Myocyte (in vitro differentiated cells): ENCODE measurements at places on chromosomes 6 and 20. TPM values are rescaled to one million over a fixed set of nuclear protein-coding genes. Genes with fewer than 3 reads are reported as not detected.

SYNDIG1 gene
- not detected in 2 replicates for total RNA-seq

PDRG1 gene
- 7.8 and 7.9 TPM in 2 replicates for total RNA-seq

PAX1 gene
- not detected in 2 replicates for total RNA-seq

DNA sequence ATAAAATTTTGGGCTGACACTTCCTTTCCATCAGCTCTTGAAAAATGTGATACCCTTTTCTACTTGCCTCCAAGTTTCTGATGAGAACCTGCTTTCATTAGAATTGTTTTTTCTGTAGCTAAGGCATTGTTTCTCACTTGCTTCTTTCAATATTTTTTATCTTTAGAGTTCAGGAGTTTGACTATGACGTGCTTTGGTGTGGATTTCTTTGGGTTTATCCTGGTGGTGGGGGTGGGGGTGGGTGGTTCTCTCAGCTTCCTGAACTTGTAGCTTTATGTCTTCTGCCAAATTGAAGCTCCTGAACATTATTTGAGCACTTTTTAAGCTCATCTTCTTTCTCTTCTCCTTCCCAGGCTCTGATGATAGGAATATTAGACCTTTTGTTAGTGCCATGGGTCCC, 11.4 kb downstream of the ZNF831 start:
- no peak for DNase-seq

DNA sequence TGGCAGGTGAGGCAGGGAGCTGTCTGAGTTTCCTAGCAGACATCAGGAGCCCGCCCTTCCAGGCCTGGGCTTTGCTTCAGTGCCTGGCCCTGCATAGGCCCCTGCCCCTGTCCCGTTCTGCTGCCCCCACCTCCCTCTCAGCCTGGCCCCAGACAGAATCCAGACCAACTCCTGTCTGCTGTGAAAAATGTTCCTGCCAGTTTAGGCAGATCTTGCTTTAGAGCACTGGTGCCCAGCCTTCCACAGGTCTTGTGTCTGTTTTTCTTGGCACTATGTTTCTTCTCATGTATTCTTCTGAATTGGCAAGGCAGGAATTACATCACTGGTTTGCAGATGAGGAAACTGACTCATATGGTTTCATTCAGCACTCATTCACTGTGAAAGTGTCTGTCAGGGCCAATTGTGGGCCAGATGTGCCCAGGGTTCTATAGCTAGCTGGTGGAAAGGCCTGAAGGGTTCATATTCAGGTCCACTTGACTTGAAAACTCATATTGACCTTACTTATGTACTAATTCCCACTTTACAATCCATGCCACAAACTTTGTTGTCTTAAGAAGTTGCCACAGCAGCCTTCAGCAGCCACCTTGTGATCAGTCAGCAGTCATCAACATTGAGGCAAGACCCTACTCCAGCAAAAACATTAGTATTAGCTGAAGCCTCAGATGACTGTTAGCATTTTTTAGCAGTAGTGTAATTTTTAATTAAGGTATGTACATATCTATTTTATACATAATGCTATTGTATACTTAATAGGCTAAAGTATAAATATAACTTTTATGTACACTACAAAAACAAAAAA, 40.5 kb downstream of the HLA-F start:
- peak; percentile 13 for DNase-seq

DNA sequence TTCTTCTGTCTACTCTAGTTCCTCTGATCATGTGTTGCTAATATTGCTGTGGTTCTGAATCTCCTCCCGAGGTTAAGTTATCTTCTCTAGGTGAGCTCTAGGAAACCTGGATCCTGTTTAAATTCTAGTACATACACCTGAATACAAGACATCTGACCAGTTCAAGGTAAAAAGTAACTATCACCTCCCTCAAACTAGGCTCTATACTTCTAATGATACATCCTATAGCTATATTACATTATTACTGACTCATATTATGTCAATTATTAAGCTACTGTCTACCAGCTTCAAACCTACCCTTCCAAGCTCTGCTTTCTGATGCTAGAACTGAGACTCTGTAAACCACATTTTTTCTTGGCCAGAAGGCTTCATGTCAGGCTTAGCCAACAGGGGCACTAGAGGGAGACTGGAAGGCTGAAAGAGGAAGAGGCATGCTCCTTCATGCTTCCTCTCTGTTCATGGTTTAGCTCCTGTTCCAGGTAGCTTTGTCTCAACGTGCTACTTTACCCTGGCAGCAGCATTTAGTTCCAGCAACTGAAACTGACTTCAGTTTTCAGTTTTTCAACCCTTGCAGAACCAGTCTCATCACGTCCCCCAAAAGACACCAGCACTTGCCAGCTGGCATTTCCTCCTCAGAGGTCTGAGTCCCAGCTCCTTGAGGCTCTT, 148.4 kb upstream of the TOP1 start:
- no peak for DNase-seq

CRYBG1 gene
- total RNA-seq = 2.2 and 5.5 TPM in 2 replicates

SAMD3 gene
- total RNA-seq = not detected in 2 replicates

- peak; percentile 57 for DNase-seq
Observed at GRCh38 chr6:148455225-148455624, 112.6 kb downstream of the SASH1 start.

GRCh38 chr20:62496568-62497218, 20.9 kb upstream of the GATA5 start:
- DNase-seq = no peak

SLC17A1 gene
- not detected in 2 replicates for total RNA-seq

- DNase-seq = no peak
Observed at GRCh38 chr20:40893610-40894236, 134.9 kb upstream of the TOP1 start.

TUBB gene
- 562 and 698 TPM in 2 replicates for total RNA-seq

- no peak for DNase-seq
Observed at GRCh38 chr6:41455818-41456217, 90.4 kb upstream of the FOXP4 start.

GRCh38 chr6:42316981-42317380, 99.3 kb upstream of the MRPS10 start:
- DNase-seq = no peak

GRCh38 chr6:52726741-52727535, 36.3 kb downstream of the GSTA2 start:
- no peak for DNase-seq

DNA sequence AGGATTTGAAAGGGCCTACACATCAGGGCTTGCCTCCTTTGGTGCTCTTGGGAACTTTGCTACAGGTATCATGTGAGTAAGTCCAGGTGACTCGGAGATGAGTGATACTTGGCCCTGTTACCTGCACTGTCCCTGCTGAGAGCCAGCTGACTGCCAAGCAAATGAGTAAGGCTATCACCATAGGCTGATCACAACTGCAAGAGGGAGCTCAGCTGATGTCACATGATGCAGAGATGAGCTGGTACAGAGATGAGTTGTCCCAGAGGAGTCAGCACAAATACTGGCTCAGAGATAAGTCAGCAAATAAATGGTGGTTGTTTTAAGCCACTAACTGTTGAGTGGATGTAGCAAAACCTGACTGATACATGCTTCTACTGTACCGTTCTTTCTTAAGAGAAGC, 41.4 kb downstream of the LAMP5 start:
- DNase-seq = no peak

DNA sequence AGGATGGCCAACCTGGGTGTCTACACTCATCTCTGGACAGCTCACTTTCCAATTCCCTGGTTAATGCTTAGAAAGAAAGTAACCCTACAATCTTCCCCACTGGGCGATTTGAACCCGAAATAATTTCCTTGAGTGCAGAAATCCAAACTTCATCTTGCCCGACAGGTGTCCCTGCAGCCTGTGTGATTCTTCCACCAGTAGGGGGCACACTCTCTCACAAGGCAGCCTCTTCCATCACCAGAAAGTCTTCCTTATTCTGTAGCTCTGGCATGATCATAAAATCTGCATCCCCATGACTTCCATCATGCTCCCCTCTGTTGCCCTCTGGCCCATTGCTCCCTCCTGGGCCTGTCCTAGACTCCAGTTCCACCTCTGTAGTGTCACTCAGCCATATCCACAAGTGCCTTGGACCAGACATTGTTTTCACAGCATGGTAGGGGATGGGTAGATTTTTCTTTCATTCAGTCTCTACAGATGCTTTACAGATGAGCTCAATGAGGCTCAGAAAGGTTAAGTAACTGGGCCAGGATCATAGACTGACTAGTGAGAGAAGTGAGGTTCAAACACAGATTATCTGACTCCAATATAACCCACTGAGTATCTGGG, 170.4 kb upstream of the SPTLC3 start:
- no peak for DNase-seq

PRELID3B gene
- total RNA-seq = 68.3 and 74.2 TPM in 2 replicates

SERPINB1 gene
- 19.3 and 33.5 TPM in 2 replicates for total RNA-seq

DNA sequence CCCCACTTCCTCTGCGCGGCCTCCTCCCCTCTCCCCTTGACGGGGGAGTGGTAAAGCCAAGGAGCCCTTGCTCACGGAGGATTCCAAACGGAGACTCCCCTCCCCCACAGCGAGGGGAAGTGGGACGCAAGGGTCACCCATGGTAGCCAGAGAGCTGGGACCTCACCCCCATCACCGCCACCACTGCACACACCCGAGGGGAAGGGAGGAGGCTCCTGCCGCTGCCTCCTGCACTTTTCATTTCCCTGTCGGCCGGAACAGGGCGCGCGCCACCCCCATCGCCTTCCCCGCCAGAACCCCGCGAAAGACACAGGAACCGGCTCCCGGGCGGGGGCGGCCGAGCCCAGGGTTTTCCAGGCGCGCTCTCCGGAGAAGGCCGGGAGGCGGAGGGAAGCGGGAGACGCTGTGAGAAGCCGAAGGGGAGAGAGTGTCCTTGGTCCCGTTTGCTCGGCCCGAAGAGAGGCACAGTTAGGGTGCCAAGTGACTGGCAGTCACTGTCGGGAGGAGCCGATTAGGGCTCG, 789 bp downstream of the CCND3 start:
- DNase-seq = peak; percentile 49

GRCh38 chr6:157638779-157639178, 184.3 kb upstream of the SNX9 start:
- no peak for DNase-seq

DNA sequence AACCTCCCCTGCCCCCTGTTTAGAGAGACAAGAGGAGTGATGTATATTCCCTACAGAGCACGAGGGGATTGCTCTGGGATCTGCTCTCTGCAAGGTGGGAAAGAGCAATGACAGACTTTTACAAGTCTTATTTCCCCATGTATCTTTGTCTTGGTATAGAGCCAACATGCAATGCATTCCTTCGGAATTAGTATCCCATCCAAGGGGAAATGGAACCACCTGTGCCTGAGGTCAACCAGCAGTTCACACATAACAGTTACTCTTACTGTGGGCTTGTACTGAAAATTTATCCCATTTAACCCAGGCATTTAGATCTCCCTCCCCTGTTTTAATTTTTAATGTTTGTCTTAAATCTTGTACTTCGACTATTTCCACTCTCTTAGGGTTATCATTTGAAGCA, 250.4 kb downstream of the C6orf118 start:
- DNase-seq = peak; percentile 78

GRCh38 chr6:129453073-129453472, 256.9 kb downstream of the ARHGAP18 start:
- no peak for DNase-seq

- no peak for DNase-seq
Observed at GRCh38 chr20:58603721-58604120, 47.4 kb upstream of the STX16 start.

RFX6 gene
- not detected in 2 replicates for total RNA-seq

GNRH2 gene
- not detected in 2 replicates for total RNA-seq

WFDC12 gene
- total RNA-seq = not detected in 2 replicates

DNA sequence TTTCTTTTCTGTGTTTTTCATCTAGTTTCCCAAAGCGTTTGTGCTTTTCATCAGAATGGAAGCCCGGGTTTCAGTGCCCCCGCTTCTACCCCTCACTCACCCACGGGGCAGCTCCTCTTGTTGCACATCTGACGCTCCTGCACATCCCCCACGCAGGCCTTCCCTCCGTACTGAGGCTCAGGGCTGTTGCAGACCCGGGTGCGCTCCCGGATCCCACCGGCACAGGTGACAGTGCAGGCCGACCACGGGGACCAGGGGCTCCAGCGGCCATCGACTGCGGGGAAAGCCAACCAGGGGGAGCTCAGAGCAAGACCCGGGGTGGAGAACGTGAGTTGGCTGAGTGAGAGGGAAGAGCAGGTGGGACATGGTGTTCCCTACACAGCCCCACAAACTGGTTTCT, 19.0 kb downstream of the THBS2 start:
- DNase-seq = no peak

COL10A1 gene
- 1.9 and 2.8 TPM in 2 replicates for total RNA-seq

DNA sequence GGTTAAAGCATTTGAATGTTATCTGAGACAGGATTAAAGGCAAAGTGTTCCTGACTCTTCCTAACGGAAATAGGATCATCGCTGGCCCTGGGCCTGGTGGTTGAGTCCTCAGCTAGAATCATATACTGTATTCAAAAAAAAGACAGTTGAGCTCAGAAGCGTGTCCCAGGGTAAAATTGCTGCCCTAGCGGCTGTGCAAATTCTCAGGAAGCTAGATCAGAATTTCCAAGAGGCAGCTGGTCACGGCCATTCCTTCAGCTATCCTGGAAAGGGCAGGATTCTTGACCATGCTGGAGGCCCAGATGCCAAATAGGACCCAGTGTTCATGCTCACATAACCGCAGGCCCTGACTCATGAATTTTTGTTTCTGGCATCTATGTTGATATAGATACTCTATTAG, 67.4 kb downstream of the STMND1 start:
- DNase-seq = peak; percentile 100

CALHM5 gene
- total RNA-seq = 5.0 and 5.4 TPM in 2 replicates

EPB41L1 gene
- total RNA-seq = 8.3 and 8.8 TPM in 2 replicates

- DNase-seq = no peak
Observed at GRCh38 chr6:157346373-157346772, 23.1 kb upstream of the TMEM242 start.

DNA sequence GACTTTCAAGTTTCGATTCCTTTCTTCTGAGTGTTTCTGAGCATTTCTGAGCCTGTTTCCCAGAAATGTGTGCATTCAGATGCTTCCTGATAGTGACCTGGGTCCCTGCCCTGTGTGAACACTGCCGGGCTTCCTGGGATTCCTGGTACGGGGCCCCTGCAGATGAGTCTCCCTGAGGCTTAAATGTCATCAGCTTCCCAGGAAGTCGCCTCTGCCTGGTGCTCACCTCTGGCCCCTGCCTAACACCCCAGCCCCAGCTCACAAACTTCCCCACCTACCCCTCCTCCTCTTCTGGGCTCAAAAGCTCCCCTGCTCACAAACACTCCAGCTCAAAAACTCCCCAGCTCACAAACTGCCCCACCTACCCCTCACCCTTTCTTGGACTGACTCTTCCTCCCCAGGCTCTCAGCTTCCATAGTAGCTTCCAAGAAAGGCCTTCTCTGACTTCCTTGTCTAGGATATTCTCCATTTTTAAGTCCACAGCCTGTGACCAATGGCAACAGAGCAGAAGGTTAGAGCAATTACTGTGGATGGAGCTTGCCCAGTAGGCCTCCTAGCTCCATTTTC, 42.0 kb downstream of the TGM2 start:
- DNase-seq = no peak

LTB gene
- total RNA-seq = 0.40 TPM in 1 of 2 replicates, not detected in the other

PGBD1 gene
- total RNA-seq = 4.6 and 4.8 TPM in 2 replicates

OGFRL1 gene
- 27.1 and 31.5 TPM in 2 replicates for total RNA-seq

DNA sequence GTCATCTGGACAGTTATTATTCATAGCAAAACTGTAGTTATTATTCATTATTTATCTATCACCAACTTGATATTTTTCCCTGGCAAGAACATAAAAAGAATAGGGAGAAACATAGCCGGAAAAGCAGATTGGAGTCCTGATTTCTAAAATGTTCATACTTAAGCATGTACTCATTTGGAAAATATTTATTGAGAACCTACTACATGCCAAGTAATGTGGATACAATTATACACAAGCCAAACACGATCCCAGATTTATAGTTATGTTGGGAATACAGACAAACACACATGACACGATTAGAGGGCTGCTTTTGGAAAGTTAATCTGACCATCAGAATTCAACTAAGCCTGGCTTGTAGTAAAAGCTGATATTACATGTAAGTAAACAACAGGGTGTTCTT, 30.7 kb downstream of the ARHGAP18 start:
- no peak for DNase-seq
